Esophagus muscularis mucosa (tissue), 4 donors: ENCODE measurements at places on chromosomes 5 and 9. TPM values are rescaled to one million over a fixed set of nuclear protein-coding genes. Genes with fewer than 3 reads are reported as not detected.

DNA sequence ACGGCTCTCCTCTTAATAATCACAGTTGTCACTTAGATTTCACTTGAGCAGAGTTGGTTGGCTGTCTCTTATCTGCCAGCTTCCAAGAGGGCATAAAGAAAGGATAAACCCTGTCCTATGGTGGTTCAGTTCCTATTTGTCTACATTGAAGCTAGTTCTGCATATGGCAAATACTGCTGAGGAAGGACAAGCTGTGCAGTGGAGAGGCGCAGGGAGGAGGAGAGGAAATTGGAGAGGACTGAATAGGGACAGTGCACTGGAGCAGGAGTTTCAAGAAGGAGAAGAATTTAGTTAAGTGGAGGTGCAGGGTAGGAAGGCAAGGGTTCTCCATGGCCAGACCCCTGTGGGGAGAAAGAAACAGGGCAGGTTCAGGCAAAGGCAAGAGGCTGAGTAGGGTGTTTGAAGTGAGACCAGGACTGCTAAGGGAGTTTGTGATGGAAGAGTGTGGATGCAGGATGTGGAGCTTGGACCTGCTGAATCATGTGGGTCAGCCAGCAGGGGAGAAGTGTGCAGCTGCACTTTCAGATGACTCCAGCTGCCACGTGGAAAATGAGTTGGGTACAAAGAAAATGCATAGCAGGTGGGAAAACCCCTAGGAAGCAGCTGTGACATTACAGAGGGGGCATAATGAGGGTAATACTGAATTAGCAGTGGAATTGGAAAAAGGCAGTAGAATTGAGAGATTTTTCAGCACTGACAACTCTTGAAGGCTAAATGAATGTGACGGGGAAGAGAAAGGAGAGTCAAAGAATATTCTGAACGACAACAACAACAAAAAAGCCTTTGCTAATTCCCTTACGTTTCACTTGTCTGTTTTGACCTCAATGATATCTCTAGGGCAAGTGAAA is 66.8 kb downstream of the MAMDC2 start:
- H3K4me1 ChIP-seq: peaks cover 67% of the 10 kb centered on the region
- H3K27me3 ChIP-seq: no peaks in the 10 kb centered on the region
- no peak overlapping the region for H3K4me3 ChIP-seq
- H3K36me3 ChIP-seq: peaks cover 17% of the 10 kb centered on the region
- peak; percentile 83 for DNase-seq

DNA sequence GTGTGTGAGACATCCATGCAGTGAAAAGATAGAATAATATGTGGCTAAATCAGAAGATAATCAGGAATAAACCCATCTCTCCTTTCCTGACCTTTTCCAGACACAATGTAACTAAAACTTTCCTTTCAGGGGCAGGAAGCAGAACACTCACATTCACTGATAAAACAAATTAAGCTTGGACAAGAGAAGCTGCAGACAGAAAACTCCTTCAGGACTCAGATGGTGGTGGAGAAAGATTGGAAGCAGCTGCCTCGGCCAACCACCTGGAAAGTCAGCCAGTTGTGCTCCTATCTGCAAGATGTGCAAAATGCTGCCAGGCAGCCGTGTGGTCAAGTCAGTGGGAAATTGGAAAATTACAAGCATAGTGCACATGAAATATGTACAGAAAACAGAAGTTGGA is 26.9 kb downstream of the RASEF start:
- peak; percentile 64 for DNase-seq
- no peaks in the 10 kb centered on the region for H3K36me3 ChIP-seq
- no peak overlapping the region for H3K27ac ChIP-seq
- H3K27me3 ChIP-seq: no peaks in the 10 kb centered on the region

GRCh38 chr9:119453980-119454379 is 84.7 kb upstream of the BRINP1 start:
- no peak overlapping the region for H3K4me3 ChIP-seq
- H3K27me3 ChIP-seq: no peaks in the 10 kb centered on the region
- no peaks in the 10 kb centered on the region for H3K36me3 ChIP-seq

GRCh38 chr9:87278971-87279733 is 218.5 kb upstream of the DAPK1 start:
- no peaks in the 10 kb centered on the region for H3K36me3 ChIP-seq
- no peak overlapping the region for H3K27ac ChIP-seq
- H3K4me3 ChIP-seq: no peak overlapping the region
- no peaks in the 10 kb centered on the region for H3K27me3 ChIP-seq
- no peaks in the 10 kb centered on the region for H3K4me1 ChIP-seq
- no peak for DNase-seq

DNA sequence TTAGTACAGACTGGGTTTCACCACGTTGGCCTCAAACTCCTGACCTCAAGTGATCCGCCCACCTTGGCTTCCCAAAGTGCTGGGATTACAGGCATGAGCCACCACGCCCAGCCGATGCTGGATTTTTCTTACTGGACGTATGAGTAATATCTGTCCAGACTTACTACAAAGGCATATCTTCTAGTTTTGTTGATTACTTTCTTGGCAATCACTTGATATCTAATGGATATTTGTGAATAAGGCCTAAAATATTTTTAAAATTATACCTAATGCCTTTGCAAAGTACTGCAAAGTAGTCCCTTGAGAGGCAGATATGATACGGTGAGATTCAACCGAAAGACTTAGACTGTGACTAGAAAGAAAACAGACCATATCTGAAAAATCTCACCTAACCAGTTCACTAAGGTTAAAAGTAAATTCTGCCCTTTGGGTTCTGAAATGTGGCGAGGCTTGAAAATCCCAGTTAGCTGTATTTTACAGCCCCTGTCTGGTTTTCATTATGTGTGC is 152.1 kb downstream of the GNAQ start:
- no peak overlapping the region for H3K4me3 ChIP-seq
- peaks cover 23% of the 10 kb centered on the region for H3K4me1 ChIP-seq
- H3K27me3 ChIP-seq: no peaks in the 10 kb centered on the region
- no peaks in the 10 kb centered on the region for H3K36me3 ChIP-seq
- DNase-seq: no peak

GRCh38 chr5:121967187-121967586 is 5.4 kb downstream of the SRFBP1 start:
- no peak overlapping the region for H3K27ac ChIP-seq
- DNase-seq: no peak
- H3K27me3 ChIP-seq: no peaks in the 10 kb centered on the region
- no peaks in the 10 kb centered on the region for H3K36me3 ChIP-seq
- H3K4me3 ChIP-seq: no peak overlapping the region

DNA sequence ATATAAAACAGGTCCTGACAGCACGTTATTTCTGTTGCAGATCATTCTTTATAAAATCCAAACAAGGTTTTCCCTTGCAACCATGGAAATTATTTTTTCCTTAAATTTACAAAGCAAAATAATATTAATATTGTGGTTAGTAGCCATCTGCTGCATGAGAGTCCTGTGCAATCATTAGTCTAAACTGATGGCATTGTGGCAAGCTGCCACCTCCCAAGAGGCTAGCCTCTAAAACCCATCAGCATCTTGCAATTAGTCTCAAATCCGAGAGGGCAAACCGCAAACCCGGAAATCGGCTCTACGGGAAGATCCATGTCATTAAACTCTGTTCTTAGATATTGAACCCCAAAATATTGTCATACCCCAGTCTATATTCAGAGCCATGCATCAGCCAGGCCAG is 11.3 kb upstream of the CDH6 start:
- no peaks in the 10 kb centered on the region for H3K36me3 ChIP-seq
- no peak overlapping the region for H3K4me3 ChIP-seq
- DNase-seq: no peak
- H3K27ac ChIP-seq: no peak overlapping the region
- no peaks in the 10 kb centered on the region for H3K4me1 ChIP-seq

DNA sequence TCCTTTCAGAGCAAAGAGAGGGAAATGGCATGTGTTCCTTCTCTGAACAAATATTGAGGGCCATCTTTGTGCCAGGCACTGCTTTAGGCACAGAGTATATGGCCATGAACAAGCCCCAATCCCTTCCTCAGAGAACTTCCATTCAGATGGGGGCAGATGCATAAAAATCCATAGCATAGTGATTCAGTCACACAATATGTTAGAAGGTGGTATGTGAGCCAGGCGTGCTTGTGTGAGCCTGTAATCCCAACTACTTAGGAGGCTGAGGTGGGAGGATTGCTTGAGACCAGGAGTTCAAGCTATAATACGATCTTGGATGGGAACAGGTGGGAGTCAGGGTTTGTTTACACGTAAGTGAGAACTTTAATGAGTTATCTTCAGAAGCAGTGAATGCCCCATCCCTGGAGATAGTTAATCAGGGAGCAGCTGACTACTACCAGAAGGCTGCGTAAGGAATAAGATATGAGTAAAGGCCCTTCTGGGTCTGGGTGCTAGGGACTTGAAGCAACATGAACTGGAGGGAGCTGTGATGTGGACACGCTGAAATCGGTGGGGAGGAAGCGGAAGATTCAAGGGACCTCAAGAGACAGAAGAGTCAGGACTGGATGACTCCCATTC is 27.1 kb downstream of the NANS start:
- no peak overlapping the region for H3K27ac ChIP-seq
- no peak for DNase-seq

DNA sequence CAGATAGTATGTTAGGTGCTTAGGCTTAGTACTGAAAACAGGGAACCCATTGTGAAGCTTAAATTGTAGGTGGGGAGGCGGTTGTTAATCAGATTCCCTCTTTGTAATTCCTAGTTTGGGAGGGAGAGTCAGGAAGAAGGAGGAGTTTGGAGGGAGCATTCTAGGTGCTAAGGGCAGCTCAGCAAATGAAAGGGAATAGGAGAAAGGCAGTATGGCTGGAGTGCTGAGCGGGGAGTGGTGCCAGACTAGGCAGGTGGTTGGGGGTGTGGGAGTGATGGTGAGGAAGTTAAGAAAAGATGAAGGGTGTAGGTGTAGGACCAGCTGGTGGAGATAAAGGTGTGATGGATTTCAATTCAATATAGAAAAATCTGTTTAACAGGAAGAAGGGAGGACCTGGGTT is 11.1 kb upstream of the GARNL3 start:
- no peaks in the 10 kb centered on the region for H3K27me3 ChIP-seq
- DNase-seq: no peak
- H3K4me1 ChIP-seq: no peaks in the 10 kb centered on the region

DNA sequence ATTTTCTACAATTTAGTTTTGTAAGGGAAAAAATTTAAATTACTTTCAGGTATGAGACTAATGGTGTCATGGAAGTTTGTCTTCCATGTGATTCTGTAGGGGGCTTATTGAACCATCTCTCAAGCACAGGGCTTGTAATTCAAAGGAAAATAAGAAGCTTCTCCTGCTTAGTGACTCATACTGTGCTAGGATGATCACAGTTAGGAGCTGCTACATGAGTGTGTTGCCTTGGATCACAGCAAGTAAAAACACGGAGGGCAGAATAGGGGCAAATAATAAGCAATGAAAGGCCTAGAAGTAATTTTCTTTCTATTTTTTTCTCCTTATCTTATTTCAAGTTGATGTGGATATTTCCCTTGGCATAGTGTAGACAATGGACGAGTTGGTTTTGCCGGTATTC is 28.9 kb downstream of the TMEM167A start:
- no peak overlapping the region for H3K27ac ChIP-seq
- no peaks in the 10 kb centered on the region for H3K27me3 ChIP-seq
- no peak for DNase-seq
- H3K4me1 ChIP-seq: no peaks in the 10 kb centered on the region

DNA sequence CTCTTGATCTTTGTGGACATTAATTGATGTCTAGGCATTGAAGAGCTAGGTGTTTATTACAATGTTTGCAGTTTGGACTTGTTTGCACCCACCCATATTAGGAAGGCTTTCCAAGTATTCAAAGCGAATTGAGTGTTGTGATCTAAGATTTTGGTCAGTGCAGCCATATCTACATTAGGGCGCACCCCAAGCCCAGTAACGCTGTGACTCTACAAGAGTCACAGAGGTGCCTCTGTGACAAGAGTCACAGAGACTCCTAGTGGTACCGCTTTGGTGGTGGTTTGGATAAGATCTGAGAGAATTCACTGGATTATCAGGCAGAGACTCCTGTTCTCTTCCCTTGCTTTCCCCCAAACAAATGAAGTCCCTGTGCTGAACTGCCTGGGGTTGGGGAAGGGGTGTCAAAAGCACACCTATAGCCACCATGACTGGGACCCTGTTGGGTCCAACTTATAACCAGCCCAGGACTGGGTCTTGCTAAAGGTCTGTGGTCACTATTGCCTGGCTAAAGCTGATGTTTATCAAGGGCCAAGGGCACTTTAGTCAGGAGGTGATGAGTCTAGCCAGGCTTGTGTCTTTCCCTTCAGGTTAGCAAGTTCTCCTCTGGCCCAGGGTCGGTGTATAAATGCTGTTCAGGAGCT is 114.1 kb upstream of the RIOK2 start:
- no peak for DNase-seq
- H3K4me3 ChIP-seq: no peak overlapping the region
- no peak overlapping the region for H3K27ac ChIP-seq
- no peaks in the 10 kb centered on the region for H3K4me1 ChIP-seq
- H3K27me3 ChIP-seq: no peaks in the 10 kb centered on the region

GRCh38 chr9:131304676-131305355 is 15.3 kb downstream of the PLPP7 start:
- no peaks in the 10 kb centered on the region for H3K27me3 ChIP-seq
- DNase-seq: no peak
- no peaks in the 10 kb centered on the region for H3K4me1 ChIP-seq
- no peak overlapping the region for H3K4me3 ChIP-seq
- H3K36me3 ChIP-seq: no peaks in the 10 kb centered on the region

DNA sequence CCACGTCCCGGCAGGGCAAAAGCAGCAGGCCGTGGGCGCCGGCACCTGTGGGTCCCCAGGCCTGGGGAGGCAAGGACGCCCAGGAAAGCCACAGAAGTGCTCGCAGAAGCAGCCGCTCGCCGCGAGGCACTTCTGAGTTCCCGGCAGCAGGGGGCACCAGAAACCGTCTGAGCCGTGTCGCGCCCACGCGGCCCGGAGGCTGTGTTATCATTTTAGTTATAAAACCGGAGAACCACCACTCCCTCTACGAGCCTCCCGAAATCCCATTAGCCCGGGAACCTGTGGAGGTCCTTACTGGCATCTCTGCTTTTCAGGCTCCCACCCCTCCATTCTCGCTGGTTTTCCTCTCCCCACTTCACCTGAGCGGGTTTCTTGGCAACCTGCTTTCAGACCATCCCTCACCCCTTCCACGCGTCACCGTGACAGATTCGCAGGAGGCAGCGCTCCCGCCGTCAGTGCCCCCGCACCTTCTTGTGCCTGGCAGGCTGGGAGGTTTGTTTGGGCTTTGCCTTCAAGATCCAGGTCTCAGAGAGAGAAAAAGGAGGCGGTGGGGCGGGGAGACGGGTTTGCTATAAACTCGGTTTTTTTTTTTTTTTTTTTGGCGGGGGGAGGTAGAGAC is 2.3 kb downstream of the GDNF start:
- peak overlapping the region; percentile 92 for H3K27ac ChIP-seq
- H3K27me3 ChIP-seq: no peaks in the 10 kb centered on the region
- peak overlapping the region; percentile 82 for H3K4me3 ChIP-seq
- no peaks in the 10 kb centered on the region for H3K36me3 ChIP-seq

GRCh38 chr5:135864503-135865435 is 30.3 kb downstream of the SLC25A48 start:
- H3K27ac ChIP-seq: no peak overlapping the region
- H3K36me3 ChIP-seq: no peaks in the 10 kb centered on the region
- no peaks in the 10 kb centered on the region for H3K27me3 ChIP-seq
- no peak overlapping the region for H3K4me3 ChIP-seq

GRCh38 chr5:58902305-58902704 is 319.4 kb downstream of the RAB3C start:
- H3K4me1 ChIP-seq: no peaks in the 10 kb centered on the region
- H3K4me3 ChIP-seq: no peak overlapping the region
- H3K27ac ChIP-seq: no peak overlapping the region
- peak; percentile 72 for DNase-seq
- H3K36me3 ChIP-seq: no peaks in the 10 kb centered on the region
- H3K27me3 ChIP-seq: no peaks in the 10 kb centered on the region

Gene ENTREP1
- 16.2 TPM for total RNA-seq

Gene SERF1B
- 41.6 TPM for total RNA-seq

Gene SH3TC2
- 2.4 TPM for total RNA-seq

Gene CA9
- total RNA-seq: 2.2 TPM

Gene AJM1
- total RNA-seq: 11.6 TPM

Gene PCDHB14
- total RNA-seq: 9.9 TPM

Gene DMRT3
- not detected for total RNA-seq

Gene DMRTA1
- total RNA-seq: 3.4 TPM

Gene FAXDC2
- total RNA-seq: 27.8 TPM

Gene MARCHF6
- total RNA-seq: 94.3 TPM
